ENCODE measurements at places on chromosomes 2 and 18.

DNA sequence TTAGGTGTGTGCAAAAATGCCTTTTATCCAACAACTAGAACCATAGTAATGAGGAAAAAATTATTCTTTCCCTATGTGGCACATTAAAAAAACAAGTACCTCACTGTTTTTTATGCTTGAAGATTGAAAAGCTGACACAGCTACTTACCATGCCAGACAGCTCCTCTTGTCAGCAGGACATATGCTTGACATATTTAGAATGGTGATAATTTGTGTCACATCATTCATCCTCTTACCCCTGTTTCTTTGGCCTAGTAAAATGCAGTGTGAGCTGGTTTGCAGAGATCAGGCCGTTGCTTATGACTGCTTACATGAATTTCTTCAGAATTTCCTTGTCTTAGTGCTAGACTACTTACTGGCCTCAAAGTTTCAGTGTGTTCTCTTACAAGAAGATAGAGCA is 869.9 kb downstream of the LRP1B start:
- no peak for DNase-seq

- no peak for DNase-seq
Measured at GRCh38 chr2:101121174-101121573, 30.0 kb downstream of the TBC1D8 start.

DNA sequence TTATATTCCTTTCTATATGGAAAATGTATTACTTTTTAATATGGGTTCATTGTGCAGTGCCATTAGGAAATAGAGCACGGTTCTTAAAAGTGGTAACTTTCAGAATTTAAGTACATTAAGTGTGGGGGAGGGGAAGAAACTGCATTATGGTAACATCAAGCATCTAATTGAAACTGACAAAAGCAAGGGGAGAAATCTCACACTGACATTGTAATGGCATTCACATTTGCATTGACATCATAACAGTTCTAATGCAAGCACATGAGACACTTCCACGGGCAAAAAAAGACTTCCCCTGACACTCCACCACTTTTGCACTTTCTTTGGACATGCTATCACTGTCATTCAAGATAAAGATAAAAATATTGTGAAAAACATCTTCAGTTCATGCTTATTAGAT is 431.3 kb upstream of the SMIM21 start:
- no peak for DNase-seq

DNA sequence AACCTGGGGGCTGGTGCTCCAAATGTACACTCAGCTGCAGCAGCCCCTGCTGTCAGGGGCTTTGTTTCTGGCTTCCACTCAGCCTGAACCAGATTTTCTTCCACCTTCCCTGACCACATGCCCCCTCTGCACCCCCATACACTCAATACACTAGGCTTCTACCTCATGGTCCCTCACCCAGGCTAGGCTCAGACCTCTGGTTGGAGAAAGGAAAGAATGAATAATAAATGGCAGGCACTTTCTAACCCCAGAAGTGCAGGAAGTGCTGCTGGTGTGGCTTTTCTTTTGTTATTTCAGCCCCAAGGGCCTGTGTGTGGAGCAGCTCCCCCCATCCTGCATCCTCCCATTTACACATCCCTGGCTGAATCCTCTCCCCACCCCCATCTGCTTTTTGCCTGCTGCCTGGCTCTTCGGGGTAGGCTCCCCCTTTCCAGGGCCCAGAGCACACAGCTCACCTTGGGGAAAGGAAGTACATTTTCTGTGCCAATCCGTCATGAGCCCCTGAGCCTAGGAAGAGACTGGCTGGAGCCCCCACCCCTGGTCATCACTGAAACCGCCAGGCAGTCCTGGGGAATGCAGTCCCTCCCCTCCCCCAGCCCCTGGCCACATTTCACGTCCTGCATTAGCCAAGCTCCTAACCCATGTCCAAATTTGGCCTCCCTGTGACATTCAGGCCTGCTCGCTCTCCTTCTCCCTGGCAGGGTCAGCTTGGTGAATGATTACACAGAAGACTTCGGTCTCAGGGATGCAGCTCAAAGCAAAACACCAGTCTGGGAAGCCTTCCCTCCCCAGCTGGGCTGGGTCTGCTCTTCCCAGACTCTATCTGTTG is 2.6 kb downstream of the DYSF start:
- DNase-seq, result no peak

DNA sequence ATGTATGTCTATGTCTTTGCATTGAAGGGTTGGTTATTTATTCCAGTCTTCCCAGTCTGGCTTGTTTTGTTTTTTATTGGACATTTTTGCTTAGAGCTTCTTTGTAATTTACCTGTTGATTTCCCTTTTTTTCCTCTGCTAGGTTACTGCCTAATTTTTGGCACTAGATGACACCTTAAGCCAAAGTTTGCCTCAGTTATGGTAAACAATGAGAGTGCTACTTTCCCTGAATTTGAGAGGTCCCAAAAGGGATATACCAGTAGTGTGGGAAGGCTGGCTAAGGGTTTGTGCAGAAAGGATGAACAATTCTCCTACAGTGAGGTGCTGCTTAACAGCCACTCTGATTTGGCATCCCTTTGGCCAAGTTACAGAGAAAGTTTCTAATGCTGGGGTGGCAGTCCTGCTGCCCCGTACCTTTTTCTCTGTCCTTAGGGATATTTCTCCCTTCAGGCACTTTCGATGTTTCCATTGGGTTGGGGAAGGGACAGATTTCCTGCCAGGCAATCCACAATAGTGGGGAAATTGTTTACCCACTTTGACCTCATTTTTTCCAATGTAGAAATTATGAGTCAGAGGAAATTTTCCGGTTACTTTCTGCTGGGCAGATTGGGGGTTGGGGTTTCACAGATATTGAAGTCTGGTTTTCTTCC is 354.9 kb downstream of the PTPRM start:
- DNase-seq, result no peak

- no peak for DNase-seq
Measured at GRCh38 chr2:239714116-239714515, 311.0 kb downstream of the NDUFA10 start.

DNA sequence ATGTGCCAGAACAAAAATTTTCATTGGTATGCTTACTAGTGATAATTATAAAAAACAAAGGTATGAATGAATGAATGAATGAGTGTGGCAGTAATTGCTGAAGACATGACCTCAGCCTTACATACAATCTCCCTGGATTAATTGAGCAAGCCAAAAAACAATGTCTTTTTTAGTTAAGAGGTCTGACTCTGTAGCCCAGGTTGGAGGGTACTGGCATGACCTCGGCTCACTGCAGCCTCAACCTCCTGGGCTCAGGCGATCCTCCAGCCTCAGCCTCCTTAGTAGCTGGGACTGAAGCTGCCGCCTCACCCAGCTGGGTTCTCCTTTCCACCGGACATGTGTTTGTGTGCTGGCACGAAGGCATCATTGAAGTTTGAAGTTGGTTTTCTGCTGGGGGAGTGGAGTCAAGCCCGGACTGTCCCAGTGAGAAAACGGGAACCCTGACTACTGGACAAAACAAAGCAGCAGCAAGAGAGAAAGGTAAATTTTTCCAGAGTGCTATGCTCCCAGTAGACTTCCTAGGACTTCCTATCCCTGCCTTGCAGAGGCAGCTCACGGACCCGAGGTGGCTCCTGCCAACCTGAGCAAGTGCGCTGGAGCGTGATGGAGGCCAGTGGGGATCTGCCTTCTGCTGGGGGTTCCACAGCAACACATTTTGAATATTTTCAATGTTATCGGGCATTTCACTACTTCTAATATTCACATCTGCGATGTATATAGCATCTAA is 6.4 kb upstream of the IMP4 start:
- no peak for DNase-seq

DNA sequence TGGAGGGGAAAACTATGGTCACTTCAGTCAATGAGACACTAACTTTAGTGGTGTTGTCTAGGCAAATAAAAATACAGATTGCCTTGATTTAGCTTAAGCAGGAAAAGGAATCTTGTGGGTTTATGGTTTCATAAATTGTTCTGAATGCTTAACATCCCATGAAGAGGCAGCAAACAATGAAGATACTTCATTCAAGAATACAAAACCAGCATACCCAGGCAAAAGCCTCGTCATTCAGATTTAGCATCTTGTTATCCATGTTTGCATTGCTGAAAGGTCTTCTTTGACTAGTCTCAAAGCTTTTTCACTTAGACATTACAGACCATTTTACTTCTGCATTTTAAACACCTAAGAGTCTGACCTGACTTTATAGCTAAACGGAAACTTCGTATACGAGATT is 272.7 kb upstream of the FSHR start:
- DNase-seq, result no peak

DNA sequence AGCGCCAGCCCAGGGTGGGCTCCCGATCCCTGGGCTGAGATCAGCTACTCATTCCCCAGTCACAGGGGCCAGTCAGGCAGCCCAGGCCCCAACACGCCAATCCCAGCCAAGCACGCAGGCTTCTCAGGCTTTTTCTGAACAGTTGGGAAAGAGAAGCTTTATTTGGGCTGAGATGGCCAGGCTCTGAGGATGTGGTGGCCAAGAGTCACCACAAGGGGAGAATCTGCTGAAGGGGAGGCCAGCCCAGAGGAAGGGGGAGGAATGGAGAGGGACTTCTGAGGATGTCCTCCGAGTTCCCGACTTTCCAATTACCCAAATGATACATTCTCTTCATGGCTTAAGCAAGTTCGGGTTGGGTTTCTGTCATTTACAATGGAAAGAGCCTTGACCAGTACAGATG is 2.8 kb upstream of the DIPK1C start:
- no peak for DNase-seq

- DNase-seq, result no peak
Measured at GRCh38 chr18:75696391-75696790, 268.9 kb upstream of the SMIM21 start.

DNA sequence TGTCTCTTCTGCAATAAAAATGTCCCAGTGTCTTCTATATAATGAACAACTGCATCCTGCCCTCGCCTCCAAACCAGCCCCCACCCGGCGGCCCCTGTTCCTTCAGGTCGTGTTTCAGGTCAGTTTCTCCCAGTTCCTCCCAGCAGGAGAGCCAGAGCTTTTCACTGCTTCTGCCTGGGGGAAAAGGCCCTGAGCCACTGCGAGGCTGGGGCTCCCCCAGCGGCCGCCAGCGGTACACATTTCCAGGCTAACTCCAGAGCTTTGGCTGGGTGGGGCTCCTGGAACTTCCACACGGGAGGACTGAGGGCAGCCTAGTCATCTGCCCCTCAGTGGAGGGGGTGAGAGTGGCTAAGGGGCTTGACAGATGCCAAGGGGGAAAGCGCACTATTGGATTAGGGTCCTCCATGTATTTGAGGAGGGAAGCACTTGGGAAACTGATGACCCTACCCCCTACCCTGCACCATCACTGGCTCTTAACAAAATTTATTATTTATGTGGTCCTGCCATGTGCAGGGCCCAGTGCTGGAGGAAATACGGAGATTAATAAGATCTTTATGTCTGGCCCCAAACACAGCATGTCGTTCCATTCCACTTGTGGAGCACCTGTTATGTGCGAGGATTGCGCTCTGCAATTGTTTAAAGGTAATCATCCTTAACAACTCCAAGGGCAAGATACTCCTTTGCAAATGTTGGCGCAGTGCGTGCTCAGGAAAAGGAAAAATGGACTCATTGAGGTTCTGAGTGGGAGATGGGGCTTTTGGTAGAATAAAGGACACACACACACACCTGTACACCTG is 17.3 kb upstream of the CYS1 start:
- peak; percentile 89 for DNase-seq

DNA sequence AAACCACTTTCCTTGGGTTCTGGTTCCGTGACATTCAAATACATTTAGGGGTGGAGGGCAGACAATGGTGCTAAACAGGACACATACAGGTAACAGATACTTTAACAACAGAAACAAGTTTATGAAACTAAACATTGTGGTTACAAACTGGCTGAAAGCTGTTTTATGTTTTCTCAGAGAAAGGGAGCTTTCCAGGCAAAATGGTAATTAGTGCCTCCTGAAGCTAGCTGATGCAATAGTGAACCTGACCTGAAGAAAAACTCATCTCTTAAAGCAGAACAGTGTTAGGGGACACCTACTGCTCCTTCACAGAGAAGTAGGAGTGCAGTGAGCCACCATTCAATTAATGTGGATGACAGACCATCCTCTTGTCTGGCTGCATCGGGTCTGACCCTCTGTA is 138.9 kb downstream of the CCDC148 start:
- no peak for DNase-seq

GRCh38 chr2:215970425-215970824 is 42.9 kb downstream of the MREG start:
- no peak for DNase-seq

GRCh38 chr18:46711444-46711863 is 45.4 kb downstream of the ST8SIA5 start:
- no peak for DNase-seq

DNA sequence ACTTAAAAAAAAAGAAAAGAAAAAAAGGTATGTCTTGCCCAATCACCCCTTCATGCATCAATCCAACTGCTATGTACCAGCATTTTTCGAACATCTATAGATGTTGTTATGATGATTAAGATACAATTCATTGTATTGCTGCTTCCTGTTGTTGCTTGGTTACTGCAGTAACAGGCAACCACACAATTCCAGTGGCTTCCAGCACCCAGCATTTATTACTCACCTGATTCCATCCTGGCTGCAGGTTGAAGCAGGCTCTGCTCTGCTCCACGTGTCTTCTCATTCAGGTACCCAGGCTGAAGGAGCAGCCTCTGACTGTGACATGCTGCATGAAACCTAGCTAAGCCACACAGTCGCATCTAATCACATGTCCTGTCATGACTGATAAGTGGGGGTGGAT is 196.9 kb downstream of the INO80D start:
- peak; percentile 80 for DNase-seq

- DNase-seq, result no peak
Measured at GRCh38 chr2:233519787-233520611, 46.6 kb downstream of the USP40 start.

- no peak for DNase-seq
Measured at GRCh38 chr2:73078457-73079411, 7.2 kb upstream of the SFXN5 start.

GRCh38 chr2:51866361-51866760 is 834.4 kb upstream of the NRXN1 start:
- no peak for DNase-seq

GRCh38 chr2:3189076-3189591 is 188.5 kb downstream of the EIPR1 start:
- no peak for DNase-seq

DNA sequence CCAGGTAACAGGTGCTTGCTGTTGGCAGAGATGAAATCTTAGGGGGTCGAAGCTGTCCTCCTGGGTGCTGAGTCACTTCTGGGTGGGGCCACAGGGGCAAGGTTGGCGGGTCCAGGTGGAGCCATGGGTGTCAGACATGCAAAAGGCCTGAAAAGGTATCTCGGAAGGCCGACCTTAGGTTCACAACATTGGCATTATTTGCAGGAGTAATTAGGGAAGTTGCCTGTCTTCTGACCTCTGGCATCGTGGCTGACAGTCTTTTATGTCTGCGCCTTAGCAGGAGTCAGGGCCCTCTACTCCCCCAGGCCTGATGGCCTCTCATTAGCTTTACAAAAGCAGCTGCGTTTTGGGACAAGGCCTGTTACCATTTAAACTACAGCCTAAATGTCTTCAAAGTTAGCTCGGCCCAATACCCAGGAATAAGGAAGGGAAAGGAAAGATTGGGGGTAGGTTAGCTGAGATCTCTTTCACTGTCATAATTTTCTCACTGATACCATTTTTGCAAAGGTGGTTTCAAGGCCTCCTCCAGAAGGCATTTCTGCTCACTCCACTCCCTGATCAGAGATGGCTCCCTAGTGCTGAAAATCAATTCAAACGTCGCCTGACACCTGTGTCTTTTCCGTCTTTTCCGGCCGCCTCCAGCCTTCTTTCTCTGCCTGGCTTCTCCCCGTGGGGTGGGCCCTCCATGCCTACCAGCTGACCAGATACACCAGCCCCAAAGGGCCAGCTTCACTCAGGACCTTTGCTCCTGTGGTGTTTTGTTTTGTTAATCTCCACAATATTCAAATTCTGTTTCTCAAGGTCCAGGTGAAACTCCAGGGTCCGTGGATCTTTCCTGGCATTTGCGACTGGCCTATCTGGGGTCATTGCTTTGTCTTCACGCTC is 90.8 kb downstream of the RHOB start:
- DNase-seq, result no peak

GRCh38 chr2:54570925-54571694 is 115.0 kb downstream of the SPTBN1 start:
- DNase-seq, result no peak
